SIG-M5 (cell line): ENCODE measurements at places on chromosomes 12 and 14.

DNA sequence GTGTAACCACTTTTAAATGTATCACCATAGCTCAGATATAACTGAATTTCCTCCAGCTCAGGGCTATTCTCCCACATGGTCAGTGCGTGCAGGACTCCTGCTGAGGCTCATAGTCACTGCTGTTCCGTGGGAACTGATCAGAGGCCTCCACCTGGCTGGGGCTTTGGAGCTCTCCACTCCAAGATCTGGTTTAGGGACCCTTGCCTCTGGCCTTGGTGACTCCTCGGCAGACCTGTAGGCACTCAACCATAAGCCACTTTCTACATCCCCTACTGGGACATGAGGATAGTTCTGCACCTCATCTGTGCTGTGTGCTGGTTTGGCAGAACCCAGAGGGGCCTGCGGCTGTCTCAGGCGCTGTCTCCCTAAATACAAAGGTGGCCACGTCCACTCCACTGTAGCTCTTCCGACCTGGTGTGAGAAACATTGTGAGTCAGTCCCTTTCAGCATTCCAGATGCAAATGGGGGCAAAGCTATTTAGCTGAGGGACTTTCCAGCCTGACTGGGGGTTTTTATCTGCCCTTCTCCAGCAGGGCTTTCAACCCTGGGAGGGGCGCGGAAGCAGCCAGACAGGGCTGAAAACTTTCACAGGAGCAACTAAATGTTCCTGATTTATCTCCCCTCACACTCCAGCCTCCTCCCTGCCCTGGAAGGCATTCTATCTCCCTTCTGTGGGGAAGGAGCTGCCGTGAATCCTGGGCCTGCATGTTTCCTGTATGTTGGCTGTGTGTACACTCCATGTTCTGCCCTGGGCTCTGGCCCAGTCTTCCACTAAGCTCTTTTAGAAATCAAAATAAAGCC, 218.3 kb upstream of the DAAM1 start:
- no peak for DNase-seq

GRCh38 chr12:130617219-130617618, 98.9 kb downstream of the RIMBP2 start:
- DNase-seq = no peak

- DNase-seq = no peak
These were observed 766.2 kb downstream of the MED13L start for GRCh38 chr12:115511305-115511704.

- DNase-seq = no peak
These were observed 16.0 kb upstream of the CDK17 start for GRCh38 chr12:96416033-96416799.

DNA sequence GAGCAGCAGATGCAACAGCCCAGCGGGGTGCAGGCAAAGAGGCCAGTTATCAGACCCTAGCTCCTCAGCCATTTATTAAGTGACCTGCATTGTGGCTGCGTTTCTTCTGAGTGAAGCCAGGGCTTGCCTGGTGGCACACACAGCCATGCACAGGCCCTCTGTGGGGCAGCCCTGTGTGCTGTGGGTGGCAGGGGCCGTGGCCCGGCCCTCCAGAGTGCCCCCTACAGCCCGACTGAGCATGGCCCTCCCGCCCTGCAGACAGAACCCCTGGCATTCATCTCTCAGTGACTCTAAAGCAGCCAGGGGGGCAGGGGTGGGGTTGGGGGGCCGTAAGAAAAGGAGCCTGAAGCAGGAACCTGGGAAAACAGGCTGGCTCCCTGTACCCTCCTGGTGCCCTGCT, 226.0 kb upstream of the PWP1 start:
- DNase-seq = no peak

DNA sequence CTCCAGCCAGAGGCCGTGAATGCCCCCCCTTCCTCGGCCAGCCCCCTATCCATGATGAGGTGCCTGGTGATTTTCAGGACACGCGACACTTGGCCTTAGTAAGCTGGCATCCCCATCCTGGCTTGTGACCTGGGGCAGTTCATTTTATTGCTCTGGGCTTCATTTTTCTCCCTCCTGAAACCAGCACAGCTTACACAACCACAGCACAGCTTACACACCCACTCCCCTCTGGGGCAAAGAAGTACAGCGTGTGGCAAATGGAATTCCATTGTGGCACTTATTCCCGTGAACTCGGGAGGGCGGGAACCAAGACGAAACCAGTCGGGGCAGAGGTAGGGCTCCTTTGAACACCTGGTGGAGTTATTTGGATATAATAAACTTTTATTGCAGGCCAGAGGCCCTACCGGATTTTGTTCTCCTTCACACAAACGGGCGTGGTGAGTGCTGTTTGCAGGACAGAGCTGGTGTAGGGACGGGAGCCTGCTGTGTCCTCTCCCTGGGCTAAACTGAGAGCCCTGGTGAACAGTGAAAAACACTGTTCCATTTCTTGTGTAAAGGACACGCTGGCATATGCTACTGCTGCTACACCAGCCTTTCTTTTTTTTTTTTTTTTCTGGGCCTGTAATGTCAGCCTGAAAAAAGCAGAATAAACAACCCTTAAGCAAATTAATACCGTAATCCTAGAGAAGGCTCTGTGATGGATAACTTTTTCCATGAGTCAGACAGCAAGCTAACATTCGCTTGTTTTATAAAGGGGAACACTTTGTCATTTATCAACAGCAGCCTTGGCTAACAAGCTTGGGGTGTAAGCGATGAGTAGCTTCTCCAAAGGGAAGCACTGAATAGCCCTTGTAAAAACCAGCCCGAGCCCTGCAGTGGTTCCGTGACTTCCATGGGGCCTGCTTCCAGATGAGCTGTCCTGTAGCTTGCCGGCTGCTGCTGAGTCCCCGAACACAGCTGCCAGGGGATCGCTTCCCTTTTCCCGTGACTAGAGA, 29.3 kb downstream of the CD9 start:
- DNase-seq = peak; percentile 75

- DNase-seq = no peak
These were observed 40.1 kb upstream of the DDHD1 start for GRCh38 chr14:53193193-53193592.

DNA sequence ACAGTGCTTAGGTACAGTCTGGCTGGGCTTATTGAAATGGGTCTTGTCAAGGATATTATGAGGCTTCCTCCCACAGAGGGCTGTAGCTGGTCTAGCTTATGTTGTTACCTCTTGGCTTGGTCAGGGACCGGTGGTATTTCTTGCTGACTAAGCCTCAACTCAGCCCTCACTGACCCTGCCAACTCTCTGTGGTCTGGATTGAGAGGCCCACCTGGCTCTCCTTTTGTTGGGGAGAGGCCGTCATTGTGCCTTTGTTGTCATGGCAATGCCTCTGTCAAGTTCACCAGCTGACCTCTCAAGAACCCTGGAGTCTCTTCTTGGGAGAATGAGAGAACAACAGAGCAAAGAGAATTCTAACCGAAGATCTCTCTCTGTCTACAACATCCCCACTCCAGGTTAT, 245.6 kb upstream of the NPAS3 start:
- DNase-seq = no peak

DNA sequence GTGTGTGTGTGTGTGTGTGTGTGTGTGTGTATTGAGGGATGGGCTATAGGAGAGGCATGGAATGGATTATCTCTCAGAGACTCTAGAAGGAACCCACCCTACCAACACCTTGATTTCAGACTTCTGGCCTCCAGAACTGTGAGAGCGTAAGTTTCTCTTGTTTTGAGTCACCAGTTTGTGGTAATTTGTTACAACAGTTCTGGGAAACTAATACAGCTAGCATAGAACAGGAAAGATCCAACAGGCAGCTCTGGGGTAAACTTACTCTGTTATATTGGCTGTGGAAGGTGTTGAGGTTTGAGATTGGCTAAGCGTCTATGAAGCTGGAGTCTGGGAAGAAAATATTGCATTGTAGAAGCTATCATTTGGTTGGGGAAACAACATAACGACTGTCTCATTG, 334.3 kb downstream of the AACS start:
- no peak for DNase-seq

DNA sequence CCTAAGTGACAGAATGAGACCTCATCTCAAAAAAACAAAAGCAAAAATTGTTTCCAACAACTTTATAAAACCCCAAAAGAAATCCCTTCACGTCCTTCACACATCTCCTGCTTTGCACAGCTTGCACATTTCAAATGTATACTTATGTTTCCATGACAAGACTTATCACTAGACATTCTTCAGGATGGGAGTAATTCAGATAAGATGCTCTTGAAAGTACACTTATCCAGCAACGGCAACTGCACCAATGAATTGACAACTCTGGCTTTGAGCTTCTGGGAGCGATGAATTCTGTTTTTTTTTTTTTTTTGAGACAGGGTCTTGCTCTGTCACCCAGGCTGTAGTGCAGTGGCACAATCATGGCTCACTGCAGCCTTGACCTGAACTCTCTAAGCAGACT, 30.8 kb upstream of the AKAP5 start:
- DNase-seq = no peak
